ENCODE measurements at places on chromosomes 3 and 15.

- no peak for DNase-seq
Observed at GRCh38 chr3:101998256-101998926, 149.1 kb downstream of the NFKBIZ start.

DNA sequence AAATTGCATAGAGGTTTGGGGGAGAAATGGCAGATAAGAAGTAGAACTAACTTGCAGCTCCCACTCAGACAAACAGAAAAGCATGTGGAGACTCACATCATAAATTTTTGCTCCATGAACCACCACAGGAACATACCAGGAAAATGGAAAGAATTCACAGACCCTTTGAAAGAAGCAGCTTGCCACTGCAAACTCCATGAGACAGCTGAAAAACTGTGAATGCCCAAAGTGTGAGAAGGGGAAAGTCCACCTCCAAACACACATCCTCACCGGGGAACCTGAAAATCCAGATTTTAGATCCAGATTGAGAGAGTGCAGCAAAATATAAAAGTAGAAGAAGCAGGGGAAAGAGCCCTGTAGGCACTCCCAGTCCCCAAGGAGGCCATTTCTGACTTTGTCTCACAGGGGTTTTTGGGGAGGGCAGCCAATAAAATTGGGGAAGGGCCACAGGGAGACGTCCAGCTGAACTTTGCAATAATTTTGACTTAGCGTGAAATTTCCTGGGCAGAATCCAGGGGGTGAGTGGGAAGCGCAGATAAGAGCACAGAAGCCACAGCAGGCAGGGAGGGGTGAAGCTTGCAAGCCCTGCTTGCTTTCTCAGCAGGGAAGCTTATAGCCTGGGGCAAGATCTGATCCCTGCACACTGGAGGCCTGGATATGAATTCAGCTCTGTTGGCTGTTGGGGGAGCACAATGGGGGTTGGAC is 183.4 kb upstream of the UBE2E2 start:
- no peak for DNase-seq

GRCh38 chr3:72128921-72129320 is 344.0 kb upstream of the PROK2 start:
- DNase-seq, result no peak

DNA sequence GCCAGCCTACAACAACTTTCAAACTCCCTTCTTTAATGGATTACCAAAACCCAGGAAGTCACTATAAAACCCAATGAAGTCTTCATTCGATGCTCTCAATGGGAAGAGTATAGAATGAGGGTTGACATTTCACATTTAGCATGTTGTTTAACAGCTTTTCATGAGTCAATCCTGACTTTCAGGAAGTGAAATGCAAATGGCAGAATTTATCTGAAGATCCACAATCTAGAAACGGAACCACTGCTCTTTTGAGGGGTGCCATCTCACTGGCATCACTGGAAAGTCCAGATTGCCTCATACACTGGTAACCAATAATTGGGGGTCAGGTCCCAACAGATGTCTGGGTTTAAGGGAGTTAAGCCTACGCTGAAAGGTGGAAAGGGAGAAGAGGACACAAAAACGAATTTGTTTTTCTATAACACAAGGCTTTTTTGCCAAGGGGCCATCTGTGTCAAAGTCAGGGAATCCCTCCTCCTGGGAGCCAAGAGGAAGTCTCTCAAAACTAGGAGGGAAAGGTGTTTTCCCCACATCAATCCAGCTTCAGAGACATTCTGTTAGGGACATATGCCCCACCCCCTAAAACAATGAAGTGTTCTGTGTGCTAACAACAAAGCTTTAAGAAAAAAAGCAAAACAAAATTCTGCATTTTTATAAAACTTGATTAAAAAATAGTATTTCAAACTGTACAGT is 12.0 kb upstream of the ATP1B3 start:
- DNase-seq, result no peak

GRCh38 chr3:115148142-115148790 is 1.2 kb upstream of the ZBTB20 start:
- DNase-seq, result no peak

DNA sequence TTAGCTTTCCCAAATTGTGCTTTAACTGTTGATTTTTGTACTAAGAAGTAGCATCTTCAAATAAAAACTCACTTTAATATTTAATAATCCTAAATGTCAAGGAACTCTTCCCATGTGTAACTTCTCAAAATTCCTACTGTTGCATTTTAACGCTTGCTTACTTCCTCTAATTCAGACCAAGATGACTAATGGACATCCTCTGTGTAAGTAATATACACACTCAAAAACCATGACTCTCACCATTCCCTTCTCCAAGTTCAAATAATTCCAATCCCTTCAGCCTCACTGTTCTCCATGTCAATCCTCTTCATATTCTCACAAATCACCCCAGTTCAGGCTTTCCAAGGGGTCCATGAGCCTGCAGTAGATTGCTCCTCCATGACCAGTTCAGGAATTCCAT is 13.0 kb downstream of the MRPL46 start:
- no peak for DNase-seq

DNA sequence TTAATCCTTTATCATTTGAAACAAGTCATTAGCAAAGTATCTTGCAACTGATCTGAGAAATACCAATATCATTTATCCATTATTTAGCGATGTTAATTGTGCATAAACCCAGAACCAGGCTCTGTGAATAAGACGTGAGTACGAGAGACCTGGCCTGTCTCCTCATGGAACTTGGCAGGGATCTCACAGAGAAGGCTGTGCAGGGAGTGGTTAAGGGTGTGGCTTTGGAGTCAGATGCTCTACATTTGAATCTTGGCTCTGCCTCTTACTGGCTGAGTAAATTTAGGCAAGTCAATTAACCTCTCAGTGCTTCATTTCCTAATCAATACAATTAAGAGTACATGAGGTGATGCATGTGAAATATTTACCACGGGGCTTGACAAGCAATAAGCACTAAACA is 39.9 kb upstream of the TBL1XR1 start:
- DNase-seq, result no peak

- DNase-seq, result no peak
Observed at GRCh38 chr3:78347176-78347575, 1307.3 kb downstream of the ROBO2 start.

- DNase-seq, result no peak
Observed at GRCh38 chr3:83649692-83650091, 1309.1 kb upstream of the CADM2 start.

GRCh38 chr15:70726753-70727152 is 36.6 kb downstream of the UACA start:
- no peak for DNase-seq

DNA sequence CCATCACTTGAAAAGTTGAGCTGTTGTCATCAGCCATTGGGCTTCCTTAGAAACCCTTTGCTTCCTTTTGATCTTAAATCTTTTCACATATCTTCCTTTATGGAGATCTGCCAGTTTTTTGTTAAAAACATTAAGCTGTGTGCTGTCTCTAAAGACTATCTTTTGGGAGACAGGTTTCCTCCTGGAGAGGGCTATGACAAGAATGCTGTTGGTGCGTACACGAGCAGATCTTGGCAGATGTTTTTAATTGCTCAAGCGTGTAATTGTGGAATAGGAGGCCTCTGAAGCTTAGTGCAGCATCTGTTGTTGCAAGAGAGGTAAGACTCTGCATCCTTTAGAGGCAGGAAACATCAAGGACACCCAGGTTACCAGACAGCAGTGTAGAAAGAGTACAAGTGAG is 56.8 kb downstream of the PHLDB2 start:
- DNase-seq, result no peak

DNA sequence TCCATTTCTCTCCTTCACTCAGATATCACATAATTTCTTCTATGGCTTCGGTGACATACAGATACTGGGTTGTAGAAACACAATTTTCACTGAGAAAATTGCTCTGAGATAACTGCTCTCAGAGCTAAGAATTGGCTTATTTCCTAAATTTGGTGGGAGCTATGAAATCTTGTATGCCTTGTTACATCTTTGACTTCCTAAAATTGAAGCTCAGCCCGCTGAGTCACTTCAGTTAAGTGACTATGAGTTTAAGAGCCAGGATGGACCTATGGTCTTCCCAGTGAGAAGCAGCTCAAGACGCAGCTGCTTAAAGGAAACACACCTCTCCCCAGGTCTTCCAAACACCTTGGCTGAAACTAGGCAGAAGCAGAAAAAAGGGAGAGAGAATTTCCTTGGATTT is 56.4 kb downstream of the EFHB start:
- DNase-seq, result no peak

DNA sequence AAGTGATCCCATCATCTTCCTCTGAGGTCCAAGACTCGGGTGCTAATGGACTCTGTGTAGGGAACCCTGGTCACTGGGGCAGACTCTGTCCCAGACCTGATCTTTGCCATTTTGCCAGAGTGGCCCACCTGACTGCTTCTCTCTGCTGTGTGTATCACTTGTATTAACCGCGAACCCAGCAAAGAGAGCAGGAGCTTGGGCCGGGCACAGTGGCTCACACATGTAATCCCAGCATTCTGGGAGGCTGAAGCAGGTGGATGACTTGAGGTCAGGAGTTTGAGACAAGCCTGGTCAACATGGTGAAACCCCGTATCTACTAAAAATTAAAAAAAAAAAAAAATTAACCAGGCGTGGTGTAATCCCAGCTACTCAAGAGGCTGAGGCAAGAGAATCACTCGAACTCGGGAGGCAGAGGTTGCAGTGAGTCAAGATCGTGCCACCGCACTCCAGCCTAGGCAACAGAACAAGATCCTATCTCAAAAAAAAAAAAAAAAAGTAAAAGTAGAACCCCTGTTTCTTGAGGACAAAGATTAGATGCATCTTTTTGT is 32.9 kb upstream of the CYP11A1 start:
- DNase-seq, result no peak

DNA sequence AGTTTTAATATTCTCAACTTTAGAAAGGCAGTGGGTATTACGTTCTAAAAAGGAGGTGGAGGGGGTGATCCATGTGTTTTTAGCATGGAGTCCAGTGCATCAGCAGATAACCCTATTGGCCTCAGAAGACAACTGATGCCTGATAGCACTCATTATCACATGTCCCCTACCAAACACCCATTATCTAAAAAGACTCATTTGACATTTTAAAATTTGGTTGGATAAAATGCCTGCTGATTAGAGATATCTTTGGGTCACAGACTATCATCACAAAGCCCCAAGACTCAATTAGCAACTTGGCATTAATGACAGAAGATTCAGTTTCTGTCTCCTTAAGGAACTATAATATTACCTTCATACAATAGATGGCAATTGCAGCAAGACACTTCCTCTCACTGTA is 589.3 kb downstream of the RBMS3 start:
- no peak for DNase-seq

GRCh38 chr3:123485551-123485950 is 36.7 kb upstream of the ADCY5 start:
- DNase-seq, result no peak

GRCh38 chr15:62409466-62409865 is 244.4 kb upstream of the C2CD4B start:
- DNase-seq, result no peak

- no peak for DNase-seq
Observed at GRCh38 chr15:63626955-63627354, 29.8 kb downstream of the FBXL22 start.

DNA sequence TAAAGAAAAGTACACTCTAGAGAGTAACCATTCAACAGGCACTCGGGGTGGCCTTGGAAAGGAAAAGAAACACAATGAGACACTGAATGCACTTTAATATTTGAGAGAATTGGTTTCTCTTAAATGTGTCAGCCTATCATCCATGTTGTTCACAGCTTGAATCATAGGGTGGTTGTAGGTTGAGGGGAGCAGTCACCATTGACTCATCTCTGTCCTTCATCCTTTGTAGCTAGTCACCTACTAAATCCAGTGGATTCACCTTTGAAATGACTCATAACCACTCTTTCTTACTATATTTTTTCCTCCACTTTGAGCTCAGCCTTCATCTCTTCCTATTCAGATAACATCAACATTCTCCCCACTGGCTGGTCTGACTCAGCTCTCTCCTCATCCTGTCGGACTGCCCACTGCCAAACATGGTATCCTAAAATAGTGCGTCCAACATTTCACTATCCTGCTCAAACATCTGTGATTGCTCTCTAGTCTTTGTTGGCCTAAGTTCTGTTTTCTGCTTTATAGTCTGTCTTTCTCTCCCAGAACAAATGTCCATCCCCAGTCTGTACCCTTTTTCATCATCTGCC is 182.7 kb upstream of the GADL1 start:
- DNase-seq, result no peak

- DNase-seq, result no peak
Observed at GRCh38 chr15:74723754-74724334, 1.5 kb downstream of the CYP1A1 start.
